ENCODE measurements at places on chromosomes 4 and X.

DNA sequence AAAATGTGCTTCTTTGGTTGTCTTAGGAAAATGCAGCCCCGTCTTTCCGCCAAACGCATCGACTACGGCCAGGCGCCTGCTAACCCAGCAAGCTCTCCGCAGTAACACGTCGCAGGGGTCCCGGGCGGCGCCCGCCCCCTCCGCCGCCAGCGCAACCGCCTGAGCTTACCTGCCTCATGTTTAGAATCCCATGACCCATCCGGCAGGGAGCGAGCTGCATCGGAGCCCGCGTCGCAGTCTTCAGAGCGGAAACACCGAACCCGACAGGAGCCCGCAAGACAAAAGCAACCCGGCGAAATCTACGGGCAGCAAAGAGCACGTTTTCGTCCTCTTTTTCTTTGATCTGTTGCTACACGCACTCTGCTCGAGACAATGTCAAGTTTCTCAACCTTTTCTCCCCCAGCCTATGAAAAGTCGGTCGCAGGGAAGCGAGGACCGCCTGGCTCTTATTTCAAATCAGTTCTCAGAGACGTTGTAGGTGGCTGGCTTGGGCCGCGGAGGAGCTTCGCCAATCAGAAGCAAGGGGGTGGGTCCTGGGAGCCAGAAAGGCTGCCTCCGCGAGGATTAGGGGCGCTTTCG lies at the start of gene MID1:
TSS of gene MID1 (minus strand) at position 465 of the 579 bp plus-strand sequence. CDS start 53,038 bp downstream, outside the sequence.
- DNase-seq = peak; percentile 79

- no peak for DNase-seq
These were observed 15.4 kb downstream of the TSPAN5 start for GRCh38 chr4:98642991-98643426.

DNA sequence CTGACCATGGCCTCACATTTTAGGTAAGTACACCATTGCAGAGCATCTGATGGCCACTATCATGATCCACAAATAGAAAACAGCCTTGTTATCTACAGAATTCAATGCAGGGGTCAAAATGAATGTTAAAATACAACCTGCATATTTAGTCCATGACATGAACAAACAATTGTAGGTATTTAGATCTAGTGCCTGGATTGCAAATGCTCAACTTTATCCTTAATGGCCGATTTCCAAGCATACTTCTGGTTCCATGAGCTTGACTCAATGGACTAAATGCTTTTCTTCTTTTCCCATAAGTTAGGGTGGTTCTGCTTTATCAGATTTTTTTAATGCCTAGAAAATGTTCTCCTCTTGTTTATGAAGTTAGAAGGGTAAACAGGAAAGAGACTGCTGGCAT lies 139.2 kb upstream of the TTC29 start:
- DNase-seq = no peak

- peak; percentile 75 for DNase-seq
These were observed at the start of gene TLR2 for GRCh38 chr4:153684182-153684970. TSS of gene TLR2 (plus strand) at chr4:153684280. CDS start at chr4:153702908, 18,628 bp downstream.

DNA sequence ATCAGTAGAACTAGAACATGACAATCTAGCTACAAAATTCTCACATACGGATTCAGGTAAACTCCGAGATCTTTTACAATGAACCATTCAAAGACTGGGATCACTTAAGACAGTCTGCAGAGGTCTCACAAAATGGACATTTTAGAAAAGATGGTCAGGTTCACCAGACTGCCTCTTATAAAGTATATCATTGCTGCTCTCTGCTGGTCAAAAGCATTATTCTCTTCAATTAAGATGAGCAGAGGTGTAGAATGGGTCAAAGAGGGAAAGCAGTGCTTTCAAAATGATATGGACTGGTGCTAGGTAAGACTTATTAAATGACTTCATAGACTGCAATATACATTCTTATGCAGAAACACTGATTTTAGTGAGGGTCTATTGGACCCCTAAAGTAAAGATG lies 434.7 kb downstream of the PACRGL start:
- DNase-seq = no peak

GRCh38 chrX:148501386-148502066 lies 1.1 kb downstream of the AFF2 start:
- no peak for DNase-seq

GRCh38 chrX:130343411-130343810 lies 3.7 kb downstream of the SLC25A14 start:
- no peak for DNase-seq

DNA sequence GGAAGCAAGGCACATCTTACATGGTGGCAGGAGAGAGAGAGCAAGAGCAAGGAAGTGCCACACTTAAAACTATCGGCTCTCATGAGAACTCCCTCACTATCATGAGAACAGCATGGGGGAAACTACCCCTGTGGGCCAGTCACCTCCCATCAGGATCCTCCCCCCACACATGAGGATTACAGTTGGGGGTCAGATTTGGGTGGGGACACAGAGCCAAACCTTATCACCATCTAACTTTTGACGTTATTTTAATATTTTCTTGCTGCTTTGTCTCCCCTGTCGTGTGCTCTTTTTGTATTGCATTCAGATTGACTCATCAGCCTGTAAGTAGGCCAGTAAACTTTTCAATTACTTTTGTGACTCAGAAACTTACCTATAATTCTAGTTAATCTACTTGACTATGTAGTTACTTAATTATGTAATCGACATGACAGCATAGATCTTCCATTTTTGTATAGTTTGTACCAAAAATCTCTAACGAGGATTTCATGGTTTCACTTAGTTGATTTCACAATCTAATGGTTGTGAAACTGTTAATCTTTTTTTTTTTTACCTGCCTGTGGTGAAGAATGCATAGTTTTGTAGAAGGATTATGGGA lies 18.3 kb downstream of the STIM2 start:
- no peak for DNase-seq

DNA sequence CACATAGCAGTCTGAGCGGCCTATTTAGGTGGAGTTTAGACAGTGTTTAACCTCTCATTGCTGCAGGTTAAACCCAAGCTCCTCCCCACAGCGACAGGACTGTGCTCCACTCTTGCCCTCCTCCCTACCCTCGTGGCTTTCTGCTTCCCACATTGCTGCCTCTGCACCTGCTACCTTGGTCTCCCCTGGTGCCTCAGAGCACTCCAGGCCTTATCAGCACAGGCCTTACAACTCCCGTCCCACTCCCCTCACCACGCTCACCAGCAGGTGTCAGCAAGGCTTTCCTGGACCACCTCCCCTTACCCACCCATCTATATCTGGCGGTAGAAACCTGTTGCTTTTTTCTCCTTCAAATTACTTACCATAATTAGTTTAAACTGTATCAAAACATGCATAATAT lies 18.6 kb downstream of the HELT start:
- no peak for DNase-seq

DNA sequence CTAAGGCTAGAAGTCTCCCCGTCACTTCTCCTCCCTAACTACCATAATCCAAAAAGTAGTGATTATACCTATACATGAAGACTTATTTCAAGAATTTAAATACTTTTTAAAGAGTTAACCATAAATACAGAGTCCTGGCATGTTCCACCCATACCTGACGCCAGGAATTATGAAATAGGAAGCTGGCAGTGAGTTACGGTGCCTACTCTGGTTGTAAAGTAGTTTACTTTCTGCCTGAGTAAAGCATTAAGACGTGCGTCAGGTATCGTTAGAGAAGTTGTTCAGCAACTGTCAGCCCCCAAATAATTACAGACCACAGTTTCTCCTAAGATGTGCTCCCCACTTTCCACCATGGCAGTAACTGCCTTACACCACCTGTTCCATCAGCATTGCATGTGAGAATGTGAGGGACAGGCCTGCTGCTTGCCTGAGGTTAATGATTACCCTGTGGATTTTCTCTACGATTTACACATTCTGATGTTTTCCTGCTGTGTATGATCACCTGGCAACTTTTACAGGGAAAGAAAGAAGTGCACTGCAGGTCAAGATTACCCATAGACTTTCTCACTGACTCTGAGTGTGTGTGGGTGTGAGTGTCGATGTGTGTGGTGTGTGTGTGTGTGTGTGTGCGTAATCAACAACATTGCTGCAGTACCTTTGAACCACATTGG lies 92.3 kb upstream of the SLC7A11 start:
- no peak for DNase-seq

- DNase-seq = no peak
These were observed 201.0 kb upstream of the ARSJ start for GRCh38 chr4:114180481-114180880.

DNA sequence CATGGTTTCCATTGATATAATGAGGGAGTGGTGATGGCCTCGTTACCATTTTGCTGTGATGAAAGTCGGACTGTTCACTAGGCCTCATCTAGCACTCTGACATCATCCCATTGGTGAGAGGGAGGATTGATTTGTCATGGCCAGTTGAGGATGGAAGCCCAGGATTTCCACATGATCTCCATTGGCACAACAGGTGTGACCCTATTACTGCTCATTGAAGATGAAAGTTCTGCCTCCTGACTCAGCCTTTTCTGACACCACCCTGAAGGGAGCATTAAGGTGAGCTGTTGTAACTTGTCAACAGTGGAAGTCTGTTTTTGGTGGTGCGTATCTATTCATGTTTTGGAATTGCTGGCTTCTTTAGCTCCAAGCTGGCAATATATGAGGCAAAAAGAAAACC lies 144.2 kb downstream of the PABPC4L start:
- DNase-seq = no peak

- DNase-seq = no peak
These were observed 40.0 kb downstream of the C4orf51 start for GRCh38 chr4:145719752-145720624.

DNA sequence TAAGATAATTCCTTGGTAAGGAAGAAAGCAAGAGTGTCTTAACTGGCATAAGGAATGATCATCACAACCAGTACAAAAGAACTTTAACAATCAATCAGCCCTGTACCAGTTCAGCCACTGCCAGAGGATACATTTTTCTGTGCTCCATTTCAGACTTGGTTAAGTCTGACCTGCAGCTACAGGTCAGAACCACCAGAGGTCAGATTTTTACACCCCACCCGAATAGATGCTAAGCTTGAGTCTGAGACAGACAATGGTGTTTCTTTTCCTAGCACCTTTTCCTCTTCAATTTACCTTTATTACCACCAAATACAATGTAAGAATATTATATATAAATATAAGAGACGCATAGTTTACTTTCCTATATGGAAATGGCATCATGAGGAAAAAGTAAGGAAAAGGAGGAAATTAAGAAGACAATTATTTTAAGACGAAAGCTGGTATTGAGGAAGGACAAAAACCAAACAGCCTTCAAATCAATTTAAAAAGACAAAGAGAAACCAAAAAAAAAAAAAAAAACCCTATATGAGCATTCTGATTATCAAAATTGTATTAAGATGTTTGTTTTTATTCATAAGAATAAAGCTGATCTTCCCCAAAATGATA lies 215.3 kb upstream of the TTC29 start:
- no peak for DNase-seq

DNA sequence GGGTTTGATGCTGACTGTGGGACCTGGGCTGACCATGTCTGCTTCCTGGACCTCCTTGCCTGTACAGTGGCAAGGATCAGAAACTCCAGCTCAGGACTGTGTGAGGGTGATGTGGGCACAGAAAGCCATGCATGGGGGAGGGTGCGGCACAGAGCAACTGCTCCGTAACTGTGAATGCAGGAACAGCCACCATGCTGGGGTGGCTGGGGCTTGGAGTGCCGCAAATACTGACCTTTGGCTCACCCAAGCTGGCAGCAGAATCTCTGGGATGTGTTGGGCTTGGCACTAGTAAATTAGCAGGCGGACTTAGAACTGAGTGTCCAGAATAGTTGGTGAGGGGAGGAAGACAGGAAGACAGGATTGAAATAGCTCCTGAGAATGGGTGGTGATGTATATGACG lies 52.0 kb downstream of the DRD5 start:
- DNase-seq = no peak

DNA sequence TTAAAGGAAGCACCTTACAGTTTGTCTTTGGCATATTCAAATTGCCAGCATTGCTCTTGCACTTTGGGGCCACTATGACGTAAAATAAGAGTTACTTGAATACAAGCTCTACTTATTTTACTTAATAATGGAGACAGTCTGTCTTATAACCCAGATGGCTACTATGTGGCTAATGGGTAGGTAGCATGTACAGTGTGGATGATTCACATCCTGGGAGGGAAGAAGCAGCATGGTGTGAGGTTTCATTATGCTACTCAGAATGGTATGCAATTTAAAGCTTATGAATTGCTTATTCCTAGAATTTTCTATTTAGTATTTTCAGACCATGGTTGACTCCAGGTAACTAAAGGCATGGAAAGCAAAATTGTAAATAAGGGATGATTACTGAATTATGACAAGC lies 761.8 kb upstream of the ATOH1 start:
- DNase-seq = no peak

Measured in left forelimb (tissue), 1 donor.